ENCODE measurements at places on chromosomes 7 and 10.

- no peak for DNase-seq
Observed at GRCh38 chr10:86752311-86752710, 4.1 kb upstream of the BMPR1A start.

DNA sequence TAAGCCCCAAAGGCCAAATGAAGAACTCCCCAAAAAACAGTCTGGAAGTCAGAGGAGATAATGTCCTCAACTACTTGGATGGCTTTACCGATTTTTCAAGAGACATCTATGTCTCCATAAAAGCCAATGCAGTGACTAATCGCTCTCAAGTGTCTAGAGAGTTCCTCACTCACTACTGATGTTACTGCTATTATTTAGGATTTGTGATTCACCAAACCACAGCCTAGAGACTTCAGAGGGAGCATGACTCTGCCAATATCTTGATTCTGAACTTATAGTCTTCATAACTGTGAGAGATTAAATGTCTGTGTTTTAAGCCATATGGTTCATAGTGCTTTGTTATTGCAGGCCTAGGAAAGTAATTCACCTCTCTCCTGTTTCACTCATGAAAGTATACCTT lies 160.2 kb downstream of the IPMK start:
- DNase-seq: no peak

GRCh38 chr7:98399462-98399861 lies 1.4 kb downstream of the BAIAP2L1 start:
- DNase-seq: no peak

DNA sequence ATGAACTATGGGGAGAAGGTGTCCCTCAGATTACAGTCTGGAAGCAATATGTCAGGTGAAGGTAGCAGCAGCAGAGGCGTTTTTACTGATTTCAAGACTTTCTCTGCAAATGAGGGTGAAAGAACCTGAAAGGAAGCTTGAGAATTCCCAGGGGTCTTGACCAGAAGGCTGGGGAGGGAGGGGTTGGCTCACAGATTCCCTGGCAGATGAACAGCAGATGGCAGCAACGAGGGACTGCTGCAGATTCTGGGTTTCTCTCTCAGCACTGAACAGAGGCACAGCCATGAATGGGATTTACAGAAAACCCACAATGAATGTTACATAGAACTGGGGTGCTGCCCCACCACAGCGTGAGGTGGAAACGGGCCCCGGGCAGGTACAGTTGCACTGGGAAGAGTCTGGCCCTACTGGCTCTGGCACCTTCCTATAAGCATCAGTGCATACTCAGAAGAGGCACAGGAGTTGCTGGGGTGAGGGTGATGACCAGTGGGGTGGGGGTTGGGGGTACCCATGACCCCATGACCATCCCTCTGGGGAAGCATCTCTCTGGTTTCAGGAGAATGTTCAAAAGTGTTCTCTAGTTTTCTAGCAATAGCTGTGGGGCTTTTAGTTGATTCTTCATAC lies 317.8 kb downstream of the SH2D4B start:
- no peak for DNase-seq

- DNase-seq: no peak
Observed at GRCh38 chr10:74088722-74089121, 61.9 kb downstream of the AP3M1 start.

DNA sequence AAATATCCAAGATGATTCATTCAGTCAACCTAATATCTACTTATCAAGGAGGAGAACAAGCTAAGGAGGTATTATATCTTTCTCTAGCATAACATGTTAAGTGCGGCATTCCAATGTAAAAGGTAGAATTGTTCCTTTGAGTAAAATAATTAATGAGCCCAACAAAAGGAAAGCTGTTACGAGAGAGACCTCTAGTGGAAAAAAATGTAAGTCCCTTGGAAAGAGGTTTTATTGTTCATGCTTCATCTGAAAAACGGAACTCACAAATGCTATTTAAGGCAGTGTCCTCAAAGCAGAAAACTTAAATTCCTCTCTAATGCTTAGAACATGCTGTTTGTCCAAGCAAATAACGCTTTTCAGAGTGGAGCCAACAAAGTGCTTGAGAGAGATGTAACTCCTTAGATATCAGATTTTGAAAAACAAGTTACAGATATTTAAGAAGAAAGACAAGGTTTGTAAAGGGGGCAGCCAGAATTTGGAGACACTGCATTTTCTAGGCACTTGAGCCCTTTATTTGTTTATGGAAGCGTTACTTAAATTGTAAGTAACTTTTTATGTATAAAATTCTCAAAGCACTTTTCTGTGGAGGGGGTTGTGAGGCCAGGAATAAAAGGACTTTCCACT lies 119.9 kb downstream of the TFEC start:
- no peak for DNase-seq

- no peak for DNase-seq
Observed at GRCh38 chr10:97004591-97004990, 172.5 kb downstream of the LCOR start.

DNA sequence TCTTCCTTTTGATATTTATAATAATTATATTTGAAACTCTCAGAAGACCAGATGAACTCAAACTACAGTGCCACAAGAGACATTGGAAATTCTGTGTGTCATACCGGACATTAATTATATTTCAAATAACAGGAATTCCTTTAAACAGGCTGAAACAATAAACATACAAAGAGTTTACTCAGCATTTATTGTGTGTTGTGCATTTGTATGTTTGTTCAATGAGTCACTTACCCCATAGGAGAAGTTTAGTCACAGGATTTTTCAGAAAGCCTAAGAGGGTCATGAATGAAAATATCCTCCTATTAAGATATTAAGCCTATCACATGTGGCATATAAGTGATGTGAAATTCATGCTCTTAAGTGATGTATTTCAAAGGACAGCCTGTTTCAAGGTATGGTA lies 566.8 kb downstream of the CNTNAP2 start:
- DNase-seq: no peak

- DNase-seq: no peak
Observed at GRCh38 chr10:34024282-34024681, 689.8 kb upstream of the NRP1 start.

GRCh38 chr10:128833671-128834070 lies 633.4 kb upstream of the MGMT start:
- DNase-seq: no peak

GRCh38 chr7:103592844-103593243 lies 146.8 kb upstream of the SLC26A5 start:
- DNase-seq: no peak

GRCh38 chr7:13276977-13277376 lies 589.5 kb downstream of the ARL4A start:
- no peak for DNase-seq

DNA sequence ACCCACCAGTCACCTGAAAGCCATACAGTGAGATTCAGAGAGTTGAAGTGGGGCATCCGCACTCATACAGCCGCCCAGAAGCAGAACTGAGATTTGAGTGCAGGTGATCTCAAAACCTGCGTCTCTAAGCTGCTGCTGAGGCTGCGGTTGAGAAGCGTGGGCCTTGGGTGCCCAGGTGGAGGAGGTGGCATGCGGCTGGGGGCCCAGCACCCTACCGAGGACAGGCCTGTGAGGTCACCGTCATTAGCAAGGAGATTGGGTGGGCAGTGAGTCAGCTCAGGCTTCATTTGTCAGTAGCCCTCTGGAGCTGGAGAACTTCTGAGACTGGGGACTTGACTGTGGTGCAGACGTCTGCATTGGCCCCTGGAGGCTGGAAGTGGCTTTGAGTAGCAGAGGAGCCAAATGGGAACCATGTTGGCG lies 29.8 kb downstream of the ZMIZ1 start:
- no peak for DNase-seq

DNA sequence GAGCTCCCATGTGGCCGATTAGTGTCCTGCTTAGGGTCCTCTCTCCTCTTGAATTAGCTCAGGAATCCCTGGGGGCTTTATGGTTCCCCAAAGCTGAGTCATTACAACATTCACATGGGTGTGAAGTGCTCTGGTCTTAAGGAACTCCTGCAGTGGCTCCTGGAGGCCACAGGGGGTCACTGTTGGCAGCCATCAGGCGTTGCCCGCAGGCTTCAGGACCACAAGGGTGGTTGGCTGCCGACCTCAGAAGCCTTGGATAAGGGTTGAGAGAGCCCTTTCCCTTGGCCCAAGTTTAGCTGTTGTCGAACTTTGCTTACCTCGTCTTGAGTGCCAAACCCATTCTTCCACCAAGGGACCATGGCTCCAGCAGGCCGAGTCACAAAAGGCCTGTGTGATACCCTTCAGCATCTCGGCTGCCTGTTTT lies 61.7 kb downstream of the SH2D4B start:
- no peak for DNase-seq

DNA sequence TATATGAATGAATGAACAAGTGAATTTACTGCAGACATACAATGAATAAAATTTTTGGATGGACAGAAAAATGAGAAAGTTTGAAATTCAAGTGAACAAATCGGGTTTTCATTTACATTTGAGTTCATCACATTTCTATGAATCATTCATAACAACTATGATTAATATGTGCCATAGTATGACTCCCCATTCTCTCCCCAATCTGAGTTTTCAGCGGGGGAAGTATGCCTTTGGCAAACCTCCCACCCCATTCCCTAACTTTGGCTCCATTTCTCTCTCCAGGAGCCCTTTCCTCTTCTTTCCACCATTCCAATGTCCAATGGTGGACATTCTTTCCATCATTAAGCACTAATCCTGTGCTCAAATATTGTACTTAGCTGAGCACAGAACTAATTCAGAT lies 96.8 kb upstream of the LSM8 start:
- DNase-seq: no peak

- DNase-seq: no peak
Observed at GRCh38 chr10:129758207-129759021, 205.7 kb downstream of the EBF3 start.

DNA sequence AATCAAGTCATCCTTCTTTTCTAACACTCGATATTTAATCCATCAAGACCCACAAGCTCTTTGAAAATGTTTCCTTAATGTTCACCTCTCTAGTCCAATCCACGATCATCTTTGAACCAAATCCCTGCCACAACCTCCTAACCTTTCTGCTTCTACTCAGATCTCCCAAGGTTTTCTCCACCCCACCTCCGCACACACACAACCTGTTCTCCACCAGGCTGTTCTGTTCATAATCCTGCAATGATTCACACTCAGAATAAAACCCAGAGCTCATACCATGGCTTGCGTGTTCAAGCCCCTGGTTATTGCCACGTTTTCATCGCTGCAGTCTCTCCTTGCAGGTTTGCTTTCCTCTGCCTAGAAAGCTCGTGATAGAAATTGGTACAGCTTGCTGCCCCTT lies 53.8 kb upstream of the BAMBI start:
- no peak for DNase-seq

DNA sequence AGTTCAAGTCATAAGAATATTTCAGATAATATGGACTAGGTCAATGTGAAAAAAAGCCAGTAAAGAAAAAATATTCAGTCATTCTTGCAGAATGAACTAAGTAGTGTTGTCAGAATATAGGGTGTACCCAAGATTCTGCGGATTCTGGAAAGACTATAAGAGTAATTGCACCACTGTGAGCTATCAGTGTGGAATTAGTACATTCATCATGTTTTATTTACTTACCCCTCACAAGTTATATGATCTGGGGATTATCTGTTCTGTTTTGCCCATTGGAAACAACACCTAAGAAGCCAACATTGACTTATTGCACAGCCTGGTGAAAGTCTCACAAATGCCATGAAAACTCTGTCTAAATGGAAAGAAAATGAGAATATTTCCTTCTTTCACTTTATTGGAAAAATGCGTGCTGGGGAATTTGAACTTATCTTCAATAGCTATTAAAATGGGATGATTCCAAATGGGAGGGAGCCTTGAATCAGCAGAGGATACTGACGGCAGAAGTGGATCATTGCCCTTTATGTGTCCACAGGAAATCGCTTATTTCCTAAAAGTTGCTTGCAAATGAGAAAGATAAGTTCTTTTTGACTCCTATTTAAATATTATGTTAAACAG lies 563.3 kb upstream of the POM121L12 start:
- DNase-seq: no peak

GRCh38 chr7:27513885-27514284 lies 148.8 kb downstream of the HIBADH start:
- DNase-seq: no peak

DNA sequence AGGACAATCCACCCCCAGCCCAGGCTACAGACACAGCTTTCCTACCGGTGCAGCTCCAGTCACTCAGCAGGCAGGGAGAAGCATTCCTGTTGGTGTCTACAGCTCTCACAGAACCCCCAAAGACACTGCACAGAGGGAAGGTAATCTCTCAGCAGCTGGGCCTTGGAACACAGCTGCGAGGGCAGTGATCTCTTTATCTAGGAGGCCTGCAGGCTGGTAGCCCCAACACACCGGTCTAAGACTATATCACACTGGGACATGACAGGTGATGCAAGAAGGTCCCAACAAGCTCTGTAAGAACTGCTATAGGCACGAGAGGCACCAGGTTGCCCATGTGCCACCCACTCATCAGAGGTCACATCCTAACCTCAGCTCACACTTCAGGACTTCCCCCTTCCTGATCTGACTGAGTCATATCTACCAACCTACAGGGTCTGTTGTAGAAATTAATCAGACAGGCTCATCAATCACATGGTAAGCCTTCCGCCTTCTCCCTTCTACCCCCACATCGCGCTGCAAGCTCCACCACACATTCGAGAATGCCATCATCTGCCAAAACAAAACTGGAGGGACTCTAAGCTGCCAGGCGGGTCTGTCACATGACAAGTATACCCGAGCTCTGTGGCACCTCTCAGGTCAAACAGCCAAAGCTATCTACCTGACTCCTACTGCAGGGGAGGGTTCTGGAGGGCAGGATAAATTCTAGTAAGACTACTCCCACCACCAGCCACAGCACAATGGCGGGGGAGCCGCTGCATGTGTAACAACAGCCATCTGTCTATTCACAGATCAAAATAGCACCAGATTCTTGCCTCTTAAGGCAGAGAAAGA lies 26.1 kb downstream of the FAM53B start:
- DNase-seq: no peak

DNA sequence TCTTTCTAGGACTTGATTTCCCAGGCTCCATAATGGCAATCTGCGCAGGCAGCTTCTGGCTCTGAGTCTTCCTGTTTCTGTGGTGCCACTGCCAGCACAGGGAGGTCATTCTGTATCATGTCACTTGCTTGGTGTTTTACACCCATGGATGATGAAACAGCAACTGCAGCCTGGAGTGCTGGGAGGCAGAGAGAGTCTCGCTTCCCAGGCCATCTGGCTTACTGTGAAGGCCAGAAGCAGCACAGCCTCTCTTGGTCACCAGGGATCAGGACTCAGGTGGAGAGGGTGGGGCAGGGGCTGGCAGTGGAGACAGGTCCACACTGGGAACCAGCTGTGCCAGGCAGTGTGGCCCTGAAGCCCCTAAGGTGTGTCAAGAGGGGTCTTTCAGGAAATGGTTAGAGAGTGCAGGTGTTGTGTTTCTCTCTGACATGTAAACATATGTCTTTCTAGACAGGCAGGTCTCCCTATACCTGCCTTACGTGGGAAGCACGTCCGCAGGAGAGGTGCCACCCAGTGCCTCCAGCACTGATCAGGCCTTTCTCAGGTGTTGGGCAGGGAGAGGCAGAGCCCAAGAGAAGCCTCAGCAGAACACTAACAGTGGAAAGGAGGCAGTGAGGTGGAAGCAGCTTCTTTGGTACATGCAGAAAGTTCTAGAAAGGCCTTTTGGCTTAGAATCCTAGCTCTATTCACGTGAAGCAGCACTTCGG lies 71.4 kb downstream of the INSIG1 start:
- no peak for DNase-seq

GRCh38 chr10:75283671-75284470 lies 48.1 kb upstream of the COMTD1 start:
- peak; percentile 72 for DNase-seq

GRCh38 chr7:159121068-159121467 lies 23.6 kb downstream of the VIPR2 start:
- no peak for DNase-seq

Measured in NCI-H2081 treated with DMSO at 0.1 percent for 48 hours (cell line).